ENCODE measurements at places on chromosomes 2 and 18.

DNA sequence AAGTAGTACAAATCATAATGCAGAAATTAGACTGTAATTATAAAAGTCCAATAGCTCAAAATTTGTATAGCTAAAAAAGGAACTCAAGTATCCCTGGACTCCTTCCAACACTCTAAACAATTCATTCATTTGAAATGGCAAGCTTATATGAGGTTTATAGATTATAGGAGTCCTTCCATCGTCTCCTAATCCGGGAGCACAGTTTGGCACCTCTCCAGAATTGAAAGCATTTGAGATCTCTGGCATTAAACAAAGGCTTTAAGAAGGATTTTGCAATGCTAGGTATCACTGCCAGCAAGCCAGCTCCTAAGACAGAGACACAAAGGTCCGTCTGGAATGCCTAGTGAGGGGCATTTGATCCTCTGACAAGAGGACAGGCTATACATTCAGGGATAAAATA, 90.9 kb downstream of the ACVR1 start:
- no peak for DNase-seq

DNA sequence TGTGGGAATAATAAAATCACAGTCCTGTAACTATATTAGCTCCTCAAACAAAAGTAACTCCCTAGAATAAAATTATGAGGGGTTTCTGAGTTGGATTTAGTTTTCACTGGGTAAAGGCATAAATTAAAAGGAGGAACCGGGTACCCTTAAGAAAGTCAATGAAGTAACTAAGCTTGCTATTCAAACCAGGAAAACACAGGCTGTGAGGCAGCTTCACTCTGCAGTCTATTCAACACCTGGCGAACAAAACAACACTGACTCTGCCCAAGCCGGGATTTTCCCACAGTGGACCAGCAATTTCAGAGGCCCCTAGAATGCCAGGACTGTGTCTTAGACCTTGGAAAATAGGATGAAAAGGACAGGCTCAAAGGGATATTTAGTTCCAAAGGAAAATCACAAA, 24.6 kb upstream of the CREB1 start:
- no peak for DNase-seq

- DNase-seq: no peak
These were observed 63.9 kb downstream of the LDAH start for GRCh38 chr2:20758997-20759396.

- DNase-seq: no peak
These were observed 184.9 kb upstream of the PARD3B start for GRCh38 chr2:204360218-204361007.

DNA sequence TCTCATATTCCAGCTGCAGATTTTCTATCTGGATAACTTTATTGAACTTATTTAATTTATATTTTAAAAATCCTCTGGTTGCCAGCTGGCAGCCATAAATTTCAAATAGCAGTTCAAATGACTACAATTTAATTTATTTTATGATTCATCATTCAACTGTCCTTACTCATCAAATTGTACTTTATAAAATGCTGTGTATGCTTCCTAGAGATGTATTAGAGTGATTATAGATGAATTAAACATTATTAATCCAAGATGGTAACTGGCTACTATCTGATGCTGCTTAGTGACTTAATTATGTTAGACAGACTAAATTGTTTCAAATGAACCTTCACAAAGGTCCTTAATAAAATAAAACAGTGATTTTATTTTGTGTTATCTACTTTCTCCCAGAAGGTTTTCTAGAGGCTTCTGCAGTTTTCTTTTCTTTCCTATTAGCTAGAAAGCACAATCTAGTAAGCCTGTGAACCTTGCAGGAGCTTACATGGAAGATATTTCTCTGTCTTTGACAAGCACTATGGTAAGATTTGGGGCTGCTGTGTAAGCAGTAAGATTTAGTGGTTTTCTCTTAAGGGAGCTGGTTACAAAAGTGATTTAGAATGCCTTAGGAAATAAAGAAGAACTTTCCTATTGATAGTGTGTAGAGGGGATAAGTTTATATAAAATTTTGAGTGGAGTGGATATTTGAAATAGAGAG, 322.3 kb downstream of the FSIP2 start:
- DNase-seq: no peak

- no peak for DNase-seq
These were observed 177.1 kb downstream of the RNF144A start for GRCh38 chr2:7094231-7094741.

GRCh38 chr2:201715459-201715858, 17.0 kb upstream of the MPP4 start:
- no peak for DNase-seq

DNA sequence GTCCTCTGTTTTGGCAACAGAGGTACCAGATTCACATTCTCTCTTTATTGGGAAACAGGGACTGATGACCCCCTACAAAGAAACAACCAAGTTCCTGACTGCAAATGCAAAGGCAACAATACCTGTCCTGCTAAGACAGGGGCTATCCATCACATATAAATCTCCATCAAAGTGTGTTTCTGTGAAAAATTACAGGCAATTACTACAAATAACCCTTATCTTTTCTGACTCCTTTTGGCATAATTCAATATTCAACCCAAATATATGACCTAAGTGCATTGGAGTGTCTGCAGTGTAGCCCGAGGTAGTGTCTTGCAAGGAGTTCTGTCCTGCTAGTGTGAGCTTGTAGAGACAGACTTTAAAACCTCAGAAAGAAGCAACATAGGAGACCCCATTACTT, 35.4 kb downstream of the KCNG3 start:
- no peak for DNase-seq

- no peak for DNase-seq
These were observed 177.9 kb downstream of the DNAH6 start for GRCh38 chr2:84694088-84694622.

- DNase-seq: no peak
These were observed 68.3 kb downstream of the CRACDL start for GRCh38 chr2:98867539-98868309.

- no peak for DNase-seq
These were observed 68.2 kb downstream of the GLI2 start for GRCh38 chr2:120803764-120804335.

DNA sequence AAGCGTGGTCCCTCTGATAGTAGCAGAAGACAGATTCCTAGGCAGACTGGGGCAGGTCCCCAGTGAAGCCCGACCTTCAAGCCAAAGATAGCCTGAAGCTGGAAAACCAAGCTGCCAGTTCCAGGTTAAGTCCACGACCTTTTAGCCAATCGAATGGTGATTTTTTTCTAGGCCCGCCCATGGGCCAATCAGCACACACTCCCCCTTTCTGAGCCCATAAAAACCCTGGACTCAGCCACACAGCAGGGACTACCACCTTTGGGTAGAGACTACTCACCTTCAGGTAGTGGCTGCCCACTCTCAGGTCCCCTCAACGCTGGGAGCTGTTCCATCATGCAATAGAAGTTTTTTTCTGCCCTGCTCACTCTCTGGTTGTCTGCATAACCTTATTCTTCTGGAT, 14.5 kb upstream of the ADI1 start:
- DNase-seq: no peak

- no peak for DNase-seq
These were observed 57.9 kb downstream of the DPP4 start for GRCh38 chr2:162016080-162016479.

DNA sequence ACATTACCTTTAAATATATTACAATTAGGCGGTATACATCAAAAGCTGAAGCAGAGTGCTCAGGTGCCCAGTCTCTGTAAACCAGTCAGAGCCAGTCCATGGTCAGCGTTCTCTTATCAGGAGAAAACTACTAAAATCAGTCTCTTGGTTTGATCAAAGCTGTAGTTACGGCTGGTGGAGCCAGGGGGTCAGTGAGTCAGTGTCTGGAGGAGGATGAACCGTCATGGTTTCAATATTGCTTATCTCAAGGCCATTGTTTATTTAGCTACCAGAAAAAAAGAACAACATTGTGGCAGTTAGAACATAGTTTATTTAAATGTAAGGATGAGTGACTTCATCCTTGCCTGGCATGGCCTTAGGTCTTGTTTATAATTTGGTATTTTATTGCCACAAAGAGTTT, 71.3 kb upstream of the NYAP2 start:
- DNase-seq: no peak

DNA sequence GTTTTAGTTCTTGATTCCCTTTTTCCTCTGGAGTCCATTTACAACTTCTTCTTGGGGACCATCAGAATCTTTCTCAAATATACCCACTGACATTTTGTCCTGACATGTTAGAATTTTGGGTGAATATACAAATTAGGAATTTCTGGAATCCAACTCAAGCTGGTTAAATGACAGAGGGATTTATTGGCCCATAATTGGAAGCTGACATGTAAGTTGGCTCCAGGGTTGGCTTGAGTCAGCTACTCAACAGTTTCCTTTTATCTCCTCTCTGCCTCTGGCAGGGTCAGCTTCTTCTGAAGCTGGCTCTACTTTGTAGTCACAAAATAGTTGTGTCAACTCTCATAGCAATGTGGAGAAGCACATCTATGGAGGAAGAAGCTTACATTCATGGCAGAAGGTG, 36.6 kb upstream of the PPP1R1C start:
- DNase-seq: no peak

- DNase-seq: no peak
These were observed 219.6 kb upstream of the EPAS1 start for GRCh38 chr2:46077522-46078107.

DNA sequence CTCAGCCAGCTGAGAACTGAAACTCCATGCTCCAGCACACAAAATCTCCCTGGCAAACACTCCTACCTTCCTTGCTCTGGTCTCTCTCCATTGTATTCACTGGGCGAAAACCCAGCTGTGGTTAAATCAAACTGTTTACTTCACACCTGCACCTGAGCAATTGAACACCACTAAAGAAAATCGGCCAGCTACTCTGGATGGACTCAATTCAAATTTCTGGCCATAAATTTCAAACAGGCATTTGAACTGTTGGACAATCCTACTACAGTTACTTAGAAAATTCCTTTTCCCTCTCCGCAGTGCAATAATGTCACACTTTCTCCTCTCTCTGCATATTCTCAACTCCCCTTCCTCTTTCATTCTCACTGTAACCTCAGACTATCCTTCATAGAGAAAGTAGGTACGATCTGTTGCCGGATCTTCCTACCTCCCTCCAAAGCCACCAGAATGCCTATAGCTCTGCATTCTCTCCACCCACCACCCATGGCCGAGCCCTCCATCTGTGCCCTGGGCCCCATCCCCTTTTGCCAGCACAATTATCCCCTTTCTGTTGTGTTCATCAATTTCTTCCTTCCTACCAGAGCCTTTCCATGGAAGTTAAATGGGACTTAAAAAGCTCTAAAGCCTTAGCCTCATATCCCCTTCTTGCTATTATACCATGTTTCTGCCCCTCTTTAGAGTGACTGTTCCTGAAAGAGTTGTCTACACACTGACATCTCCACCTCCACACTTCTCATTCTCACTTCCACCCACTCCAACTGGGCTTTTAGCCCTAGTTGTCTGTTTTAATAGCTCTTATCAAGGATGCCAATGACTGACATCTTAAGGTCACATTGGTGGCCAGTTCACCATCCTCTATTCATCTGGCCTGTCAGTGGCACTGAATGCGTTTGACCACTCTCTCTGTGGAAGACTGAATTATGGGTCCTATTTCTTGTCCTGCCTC, 127.5 kb upstream of the SLC1A4 start:
- DNase-seq: no peak

DNA sequence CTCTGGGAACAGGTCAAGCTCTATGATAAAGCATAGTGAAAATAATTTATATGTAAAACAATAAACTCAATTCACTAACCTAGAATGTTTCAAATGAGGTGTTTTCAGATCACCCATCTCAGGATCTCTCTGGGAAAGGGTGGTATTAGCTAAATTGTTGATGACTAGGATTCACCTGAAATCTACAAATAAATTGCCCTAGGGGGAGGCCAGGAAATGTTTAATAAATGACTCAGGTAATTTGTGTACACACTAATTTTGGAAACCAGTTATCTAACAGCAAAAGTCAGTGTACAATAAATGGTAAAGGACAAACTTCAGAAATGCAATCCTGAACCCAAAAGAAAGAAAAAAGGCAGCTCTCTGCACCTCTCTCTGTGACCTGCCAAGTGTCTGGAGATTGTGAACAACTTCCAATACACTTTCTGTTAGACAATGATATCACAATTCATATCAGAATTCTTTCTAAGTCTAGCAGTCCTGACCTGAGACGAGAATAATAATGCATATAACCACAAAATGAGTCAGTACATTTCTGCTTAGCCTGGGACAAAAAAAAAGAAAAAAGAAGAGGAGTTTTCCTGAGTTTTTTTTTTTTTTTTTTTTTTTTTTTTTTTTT, 760.0 kb downstream of the EPHA4 start:
- DNase-seq: no peak

All from erythroblast (primary cell).